ENCODE measurements at places on chromosomes 1 and 21.
A peak's percentile ranks its signal among the peaks of the same experiment; 100 is the strongest.

- DNase-seq = no peak
Measured at GRCh38 chr1:47187231-47187925, 2.5 kb downstream of the PDZK1IP1 start.

- no peak for DNase-seq
Measured at GRCh38 chr1:145995964-145996432, 381 bp downstream of the TXNIP start.

- DNase-seq = no peak
Measured at GRCh38 chr1:182407724-182408123, 7.3 kb upstream of the TEDDM1 start.

DNA sequence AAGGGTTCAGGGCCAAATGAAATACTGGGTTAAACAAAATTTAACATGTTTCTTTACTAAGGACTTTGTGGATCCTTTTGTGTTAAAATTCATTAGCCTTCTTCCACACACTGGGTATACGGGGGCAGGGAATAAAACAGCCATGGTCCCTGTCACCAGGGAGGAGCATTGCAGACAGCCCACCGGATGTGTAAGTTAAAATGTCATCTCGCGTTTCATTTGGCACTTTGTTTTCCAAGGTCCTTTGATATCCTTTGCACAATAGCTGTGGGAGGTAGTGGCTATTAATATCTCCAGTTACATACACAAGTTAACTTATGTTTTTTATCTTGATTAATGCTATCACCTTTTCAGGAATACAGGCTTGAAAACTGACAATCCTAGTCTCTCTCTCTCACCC, 172.7 kb downstream of the BARHL2 start:
- no peak for DNase-seq

DNA sequence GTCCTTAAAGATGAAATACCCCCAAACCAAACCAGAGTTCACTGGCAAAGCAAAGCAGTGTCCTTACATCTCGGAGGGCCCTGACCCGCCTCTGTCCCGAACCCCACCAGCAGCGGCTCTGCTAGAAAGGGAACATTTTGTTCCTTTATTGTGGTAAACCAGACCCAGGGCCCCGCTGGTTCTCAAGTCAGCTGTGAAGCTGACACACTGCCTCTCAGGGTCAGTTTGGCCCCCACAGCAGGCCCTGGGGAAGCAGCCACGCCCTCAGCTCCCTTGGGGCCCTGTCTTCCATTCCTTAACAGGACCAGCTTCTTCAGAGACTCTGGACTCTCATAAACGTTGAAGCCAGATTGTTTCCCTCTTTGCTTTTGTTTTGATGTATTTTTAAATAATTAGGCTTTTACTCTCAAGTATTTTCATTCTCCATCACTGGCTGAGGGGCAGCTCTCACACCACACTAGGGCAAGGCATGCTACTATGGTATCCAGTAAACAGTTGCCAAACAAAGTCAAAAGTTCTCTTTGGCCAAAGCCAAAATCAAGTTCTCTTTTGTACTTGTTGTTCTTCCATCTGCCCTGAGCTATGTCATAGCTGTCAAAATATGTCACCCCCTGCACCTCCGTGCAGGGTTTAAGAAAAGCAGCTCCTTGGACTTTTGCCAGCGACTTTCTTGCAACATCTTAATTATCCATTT, 61.1 kb upstream of the ANGPTL1 start:
- no peak for DNase-seq

GRCh38 chr1:8985915-8986813, 40.1 kb downstream of the SLC2A7 start:
- peak; percentile 89 for DNase-seq
